ENCODE measurements at places on chromosomes 6 and 20.

GRCh38 chr6:147950623-147950987 lies 392.0 kb upstream of the SASH1 start:
- no peak for DNase-seq

- DNase-seq, result no peak
These were observed 169.0 kb downstream of the UST start for GRCh38 chr6:148915810-148916209.

DNA sequence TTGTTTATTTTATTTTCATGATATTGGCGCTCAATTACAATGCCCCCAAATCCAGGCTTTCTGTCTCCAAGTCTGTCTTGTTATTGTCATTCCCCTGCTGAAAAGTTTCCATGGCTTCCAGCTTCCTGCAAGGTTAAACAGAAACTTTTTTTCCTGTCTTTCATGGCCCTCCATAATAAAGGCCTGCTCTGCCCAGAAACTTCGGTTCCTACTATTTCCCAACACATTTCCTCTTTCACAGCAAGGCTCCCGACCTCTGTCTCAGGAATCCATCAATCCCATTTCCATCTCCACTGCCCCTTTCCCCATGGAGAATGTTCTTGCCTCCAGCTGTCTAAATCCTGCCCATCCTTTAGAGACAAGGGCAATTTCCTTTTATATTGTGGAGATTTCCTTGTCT lies 365.2 kb upstream of the JARID2 start:
- DNase-seq, result no peak

- no peak for DNase-seq
These were observed 31.6 kb upstream of the LY86 start for GRCh38 chr6:6556738-6557503.

- no peak for DNase-seq
These were observed 36.7 kb downstream of the MAN1A1 start for GRCh38 chr6:119312875-119313338.

- no peak for DNase-seq
These were observed 50.6 kb upstream of the RNF182 start for GRCh38 chr6:13874191-13874549.

All from activated CD4-positive, CD25-positive, alpha-beta regulatory T cell (primary cell).